ENCODE measurements at places on chromosomes 4 and X. TPM values are rescaled to one million over a fixed set of nuclear protein-coding genes. Genes with fewer than 3 reads are reported as not detected.

GRCh38 chrX:31165241-31166035 lies 93.6 kb upstream of the FTHL17 start:
- no peak for DNase-seq

DNA sequence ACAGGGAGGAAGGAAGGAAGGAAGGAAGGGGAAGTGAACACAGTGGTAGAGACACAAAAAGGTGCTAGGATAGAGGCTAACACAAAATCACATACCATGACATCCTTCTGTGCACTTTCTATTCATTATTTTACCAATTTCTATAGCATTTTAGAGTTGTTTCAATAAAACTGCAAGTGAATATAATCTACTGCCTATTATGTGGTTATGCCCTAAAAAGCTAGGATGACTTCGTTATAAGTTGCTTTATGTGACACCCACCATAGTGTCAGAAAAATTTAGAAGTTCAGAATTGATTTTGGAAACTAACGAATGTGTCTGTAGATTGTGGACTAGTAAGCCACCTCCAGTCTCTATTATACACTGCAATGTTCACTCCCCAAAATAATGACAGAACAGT lies 59.4 kb upstream of the EDNRA start:
- no peak for DNase-seq

GRCh38 chrX:70183091-70183490 lies 5.8 kb downstream of the DGAT2L6 start:
- no peak for DNase-seq

BCLAF3 gene
- total RNA-seq, result 4.5 TPM

DNA sequence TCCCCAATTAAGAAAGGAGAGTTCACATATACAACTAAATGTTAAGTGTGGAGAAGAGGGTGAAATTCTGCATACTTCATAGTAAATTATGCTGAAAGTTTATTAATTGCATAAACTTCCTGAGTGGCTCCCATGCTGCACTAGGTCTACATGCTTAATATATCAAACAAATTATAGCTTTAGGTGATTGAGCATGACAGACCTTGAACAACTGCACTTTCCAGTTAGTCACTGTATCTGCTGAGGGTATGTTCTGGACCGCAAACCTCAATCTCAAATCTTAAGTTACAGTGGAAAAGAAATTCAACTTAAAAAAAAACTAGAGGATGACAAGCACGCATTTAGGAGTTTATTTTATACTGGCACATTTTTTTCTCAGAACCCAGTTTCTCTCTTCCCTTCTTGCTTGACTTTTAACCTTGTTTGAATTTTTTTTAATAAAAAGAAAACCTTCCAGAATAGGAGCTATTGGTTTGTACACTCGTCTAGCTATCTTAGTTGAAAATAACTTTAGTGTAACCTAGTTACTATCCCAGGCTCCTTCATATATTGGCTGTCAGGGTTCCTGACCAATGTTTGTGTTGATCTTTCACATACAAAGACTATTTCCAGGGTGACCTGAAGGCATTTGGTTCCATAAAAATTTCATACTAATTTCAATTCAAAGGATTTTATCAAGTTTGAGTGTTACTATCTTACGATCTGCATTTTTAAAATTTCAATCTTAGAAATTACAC lies 10.2 kb upstream of the FAM120C start:
- DNase-seq, result no peak

DNA sequence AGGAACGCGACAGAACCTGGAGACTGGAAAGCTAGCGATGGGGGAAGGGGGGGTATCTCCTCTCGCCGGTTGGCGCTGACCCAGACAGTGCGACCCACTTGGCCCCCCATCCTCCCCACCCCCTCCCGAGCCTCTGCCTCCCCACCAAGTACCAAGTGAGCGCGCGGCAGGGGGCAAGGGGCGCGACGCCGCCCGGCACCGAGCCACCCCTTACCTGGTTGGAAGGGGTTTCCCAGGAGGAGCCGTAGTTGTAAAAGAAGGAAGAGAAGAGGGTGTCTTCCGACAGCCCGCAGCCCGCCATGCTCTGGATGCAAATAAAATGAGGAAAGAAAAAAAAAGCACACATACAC lies 112.2 kb downstream of the DHX15 start:
- DNase-seq, result no peak

DNA sequence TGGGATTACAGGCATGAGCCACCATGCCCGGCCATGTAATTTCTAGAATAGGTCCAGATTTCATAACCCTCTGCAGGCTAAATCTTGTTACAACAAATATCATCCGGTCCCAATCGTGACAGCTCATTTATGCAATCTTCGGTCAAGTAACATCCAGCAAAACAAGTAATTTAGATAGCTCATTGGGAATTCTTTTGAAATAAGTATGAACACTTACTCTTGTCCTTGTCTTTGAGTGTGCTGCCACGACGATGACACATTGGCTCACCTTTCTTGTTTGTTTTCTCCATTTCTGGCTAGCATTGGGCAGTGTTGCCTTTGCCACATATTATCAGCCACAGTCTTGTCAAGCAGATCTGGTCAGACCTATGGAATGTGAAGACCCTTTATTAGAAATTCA lies 92.0 kb downstream of the PHEX start:
- no peak for DNase-seq

DNA sequence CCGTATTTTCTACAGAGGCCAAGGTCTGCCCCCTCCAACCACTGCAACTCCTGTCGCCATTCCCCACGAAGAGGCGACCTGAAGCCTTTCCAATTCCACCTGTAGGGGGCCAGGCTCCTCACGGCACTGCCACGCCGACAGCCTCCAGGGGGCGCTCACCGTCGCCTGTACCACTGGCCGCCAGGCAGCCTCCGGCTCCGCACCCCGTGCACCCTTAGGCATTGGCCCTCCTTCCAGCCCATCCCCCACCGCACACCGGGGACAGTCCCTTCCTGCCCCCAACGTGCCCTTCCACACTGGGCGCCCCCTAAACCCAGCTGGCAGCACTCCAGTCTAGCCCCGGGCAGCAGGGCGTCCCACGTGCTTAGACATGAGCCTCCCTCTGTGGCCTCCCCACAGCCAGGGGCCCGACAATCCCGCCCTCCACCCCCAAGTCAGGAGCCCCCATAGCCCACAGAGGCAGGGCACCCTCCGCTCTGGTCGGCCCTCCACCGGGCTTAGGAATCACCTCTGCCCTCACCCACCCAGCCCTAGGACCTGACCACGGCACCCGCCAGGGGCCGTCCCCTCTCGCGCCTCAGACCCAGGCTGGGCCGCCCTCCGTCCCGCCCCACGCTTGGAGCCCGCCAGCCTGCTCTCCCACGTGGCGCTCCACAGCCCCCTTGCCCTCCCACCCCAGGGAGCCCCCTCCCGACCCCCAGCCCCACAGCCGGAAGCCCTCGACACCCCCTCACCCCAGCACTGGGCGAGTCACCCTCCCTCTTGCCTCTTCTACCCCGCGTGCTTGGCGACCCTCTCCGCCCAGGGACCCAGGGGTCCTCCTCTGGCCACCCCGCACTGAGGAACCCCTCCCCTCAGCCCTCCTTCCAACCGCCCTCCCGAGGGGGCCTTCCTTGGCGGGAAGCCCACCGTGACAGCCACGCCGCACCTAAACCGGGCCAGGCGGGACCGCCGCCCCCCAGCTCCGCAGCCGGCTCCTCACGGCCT lies 711 bp downstream of the PNMA6E start:
- no peak for DNase-seq

NR0B1 gene
- 0.41 TPM for total RNA-seq

DNA sequence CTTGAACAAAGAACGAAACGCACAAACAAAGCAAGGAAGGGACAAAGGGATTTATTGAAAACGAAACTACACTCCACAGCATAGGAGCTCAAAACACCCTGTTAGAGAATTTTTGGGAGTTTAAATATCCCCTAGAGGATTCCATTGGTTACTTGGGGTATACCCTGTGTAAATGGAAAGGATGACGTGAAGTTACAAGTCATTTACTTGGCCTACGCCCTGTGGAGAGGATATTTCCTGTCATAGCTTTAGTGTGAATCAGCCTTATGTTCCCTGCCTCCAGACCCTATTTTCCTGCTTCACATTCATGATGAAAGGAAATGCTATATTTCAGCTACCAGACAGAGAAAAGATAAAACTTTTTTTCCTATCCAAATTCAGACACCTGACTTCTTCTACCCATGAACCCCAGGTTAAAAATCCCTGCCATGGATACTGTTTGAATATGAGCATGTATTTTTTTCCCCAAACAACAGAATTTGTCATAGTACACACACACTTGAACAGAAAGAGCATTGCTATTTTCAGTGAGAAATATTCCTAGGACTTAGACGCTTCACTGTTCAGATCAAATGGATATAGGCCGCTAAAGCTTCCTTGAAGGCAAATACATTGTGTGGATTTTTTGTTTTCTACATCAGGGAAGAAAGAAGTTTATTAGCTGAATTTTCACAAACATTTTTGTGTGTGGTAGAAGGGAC lies 20.4 kb downstream of the PIN4 start:
- DNase-seq, result no peak

HERC3 gene
- total RNA-seq, result 6.6 TPM

- no peak for DNase-seq
These were observed 40.2 kb upstream of the NDNF start for GRCh38 chr4:121112530-121112929.

GRCh38 chr4:15436513-15436912 lies 8.7 kb downstream of the C1QTNF7 start:
- peak; percentile 9 for DNase-seq

GRCh38 chr4:87932718-87933141 lies 42.8 kb upstream of the SPP1 start:
- no peak for DNase-seq

- no peak for DNase-seq
These were observed 1324.2 kb downstream of the TECRL start for GRCh38 chr4:63085091-63085490.

Measured in kidney epithelial cell (primary cell).